ENCODE measurements at places on chromosomes 7 and 10.
A peak's percentile ranks its signal among the peaks of the same experiment; 100 is the strongest.

GRCh38 chr10:111556666-111557065, 479.8 kb downstream of the ADRA2A start:
- no peak for DNase-seq

GRCh38 chr7:134021836-134022235, 105.3 kb upstream of the LRGUK start:
- DNase-seq = no peak

- peak; percentile 80 for DNase-seq
Observed at GRCh38 chr7:8260871-8261694, 884 bp downstream of the ICA1 start.

GRCh38 chr7:134928554-134928953, 57.8 kb upstream of the AGBL3 start:
- no peak for DNase-seq

DNA sequence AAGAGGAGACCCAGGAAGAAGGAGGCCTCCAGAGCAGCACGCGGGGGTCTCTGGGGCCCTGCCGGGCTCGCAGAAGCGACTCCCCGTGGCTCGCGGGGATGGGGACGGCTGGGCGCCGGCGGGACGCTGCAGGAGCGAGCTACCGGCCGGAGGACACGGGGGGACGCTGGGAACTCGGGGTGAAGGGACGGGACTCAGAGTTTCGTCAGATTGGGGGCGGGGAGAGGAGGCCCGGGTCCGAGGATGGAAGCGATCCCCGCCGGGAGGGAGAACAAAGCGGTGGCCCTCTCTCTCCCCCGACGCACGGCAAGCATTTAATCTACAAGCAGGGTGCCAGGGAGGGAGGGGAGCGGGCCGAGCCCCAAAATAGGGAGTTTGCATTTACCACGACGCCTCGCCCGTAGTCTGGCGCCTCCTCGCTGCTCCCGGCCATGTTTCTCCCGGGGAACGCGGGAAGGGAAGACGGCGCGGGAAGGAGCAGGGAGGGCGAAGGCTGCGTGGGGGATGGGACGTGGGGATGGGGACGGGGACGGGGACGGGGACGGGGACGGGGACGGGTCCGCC, at the start of gene PRTFDC1:
Gene PRTFDC1, minus strand, starts transcription at position 464 of the 564 bp plus-strand sequence. Its CDS starts 31 bp downstream, at position 433.
- peak; percentile 33 for DNase-seq

DNA sequence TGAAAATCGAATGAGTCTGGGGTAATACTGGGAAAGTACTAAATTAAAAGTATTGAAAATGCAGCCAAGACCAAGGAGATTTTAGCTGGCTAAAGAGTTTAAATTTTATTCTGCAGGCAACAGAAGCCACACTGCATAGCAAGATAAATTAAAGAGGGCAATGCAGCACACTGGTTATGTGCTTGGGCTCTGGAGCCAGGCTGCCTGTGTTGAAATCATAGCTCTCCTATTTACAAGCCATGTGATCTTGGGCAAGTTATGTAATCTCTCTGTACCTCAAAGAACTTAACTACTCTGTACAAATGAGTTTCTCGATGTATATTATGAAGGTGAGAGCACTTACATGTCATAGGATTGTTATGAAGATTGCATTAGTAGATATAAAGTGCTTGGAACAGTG, 9.9 kb downstream of the SLC25A13 start:
- no peak for DNase-seq

GRCh38 chr10:124078028-124078427, 15.4 kb downstream of the CHST15 start:
- no peak for DNase-seq

DNA sequence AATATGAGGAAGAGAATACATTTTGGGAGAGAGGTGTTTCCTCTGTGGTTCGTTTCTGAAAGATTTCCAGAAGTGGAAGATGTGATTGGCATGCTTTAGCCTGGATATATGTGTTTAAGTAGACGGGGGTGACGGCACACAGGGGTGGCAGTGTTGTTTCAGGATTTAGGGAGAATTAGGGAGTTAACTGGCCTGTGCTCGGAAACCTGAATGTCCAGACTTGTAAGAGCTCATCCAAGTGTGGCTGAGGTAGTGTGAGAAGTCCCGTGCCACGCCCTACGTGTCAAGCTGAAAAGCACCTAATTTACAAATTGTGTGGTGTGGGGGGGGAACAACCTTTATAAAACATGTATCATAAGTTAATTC, 1.1 kb downstream of the RALA start:
- peak; percentile 36 for DNase-seq

DNA sequence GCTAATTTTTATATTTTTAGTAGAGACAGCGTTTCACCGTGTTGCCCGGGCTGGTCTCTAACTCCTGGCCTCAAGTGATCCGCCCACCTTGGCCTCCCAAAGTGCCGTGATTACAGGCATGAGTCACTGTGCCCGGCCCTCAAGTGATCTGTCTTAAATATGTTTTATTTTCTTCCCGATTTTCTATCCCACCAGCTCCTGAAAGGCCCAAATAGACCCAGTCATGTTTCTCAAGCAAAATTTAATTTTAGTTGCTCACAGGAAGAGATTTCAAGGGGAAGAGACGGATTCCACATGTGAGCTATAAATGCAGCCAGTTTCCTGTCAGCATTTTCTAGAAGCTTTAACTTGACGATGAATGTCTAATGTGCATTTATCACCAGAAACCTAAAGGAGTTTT, 12.0 kb downstream of the DENND10 start:
- DNase-seq = no peak

- no peak for DNase-seq
Observed at GRCh38 chr10:79038841-79039201, 29.9 kb upstream of the ZMIZ1 start.

- no peak for DNase-seq
Observed at GRCh38 chr7:25124465-25125136, 459 bp downstream of the CYCS start.

- no peak for DNase-seq
Observed at GRCh38 chr10:69375307-69376151, 41.2 kb downstream of the TACR2 start.

- DNase-seq = no peak
Observed at GRCh38 chr7:128065872-128066271, 34.6 kb upstream of the LRRC4 start.

DNA sequence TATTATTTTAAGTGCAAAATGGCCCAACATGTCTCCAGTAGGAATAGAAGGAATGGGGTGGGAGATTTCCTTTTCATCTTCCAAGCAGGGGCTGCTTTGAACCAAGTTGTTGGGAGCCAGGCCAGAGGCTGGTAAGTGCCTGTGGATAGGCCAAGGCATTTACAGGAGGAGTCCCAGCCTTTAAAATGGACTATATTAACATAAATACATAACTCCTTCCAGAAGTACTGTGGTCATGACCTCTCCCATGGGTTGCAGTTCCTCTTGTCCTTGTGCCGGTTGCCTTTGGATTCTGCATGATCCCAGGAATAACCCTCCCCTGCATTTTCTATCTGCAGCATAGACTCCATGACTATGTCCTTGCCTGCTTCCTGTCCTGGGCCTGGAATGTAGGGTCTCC, 95.8 kb downstream of the SEC23IP start:
- DNase-seq = no peak

GRCh38 chr7:23276376-23276775, 22.8 kb upstream of the MALSU1 start:
- DNase-seq = no peak

DNA sequence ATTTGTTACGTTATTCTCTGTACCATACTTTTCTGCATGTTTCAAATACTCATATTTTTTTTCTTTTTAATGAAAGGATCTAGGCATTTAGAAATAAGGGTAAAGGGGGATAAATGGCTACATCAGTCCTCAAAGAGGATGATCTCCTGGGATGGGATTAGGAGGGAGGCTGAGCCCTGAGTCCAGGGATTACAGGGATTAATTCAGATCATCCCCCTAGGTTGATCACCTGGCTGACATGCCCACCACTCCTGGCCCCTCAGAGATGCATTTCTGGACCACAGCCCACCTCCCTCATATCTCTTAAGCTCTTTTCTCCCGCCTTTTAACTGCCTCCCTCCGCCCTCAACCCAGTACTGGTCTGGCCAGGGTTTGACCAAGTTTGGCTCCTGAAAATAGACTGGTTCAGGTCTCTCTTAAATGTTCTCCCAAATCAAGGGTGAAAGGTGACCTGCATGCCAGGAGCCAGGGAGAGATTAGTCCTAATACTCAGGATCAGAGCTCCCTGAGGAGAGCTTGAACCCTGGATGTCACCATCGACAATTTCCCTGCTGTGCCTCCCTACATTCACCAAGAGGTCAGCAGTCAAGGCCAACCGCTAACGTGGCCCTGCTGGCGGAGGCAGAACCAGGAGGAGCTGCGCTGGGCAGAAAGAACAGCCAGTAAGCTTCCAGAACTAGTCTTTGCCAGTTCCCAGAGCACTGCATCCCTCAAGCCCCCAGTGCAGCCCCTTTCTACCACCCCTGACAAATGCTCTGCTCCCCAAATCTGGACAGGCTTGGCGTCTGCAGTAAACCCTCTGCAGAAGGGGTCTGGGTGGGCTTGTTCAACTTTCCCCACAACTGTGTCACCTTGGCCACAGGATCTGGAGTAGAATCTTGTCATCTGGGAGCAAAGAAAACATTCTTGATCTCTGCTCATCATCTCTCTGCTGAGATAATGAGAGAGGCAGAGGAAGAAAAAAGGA, 3.0 kb upstream of the CCDC136 start:
- DNase-seq = no peak

GRCh38 chr7:93298671-93299070, 66.5 kb downstream of the VPS50 start:
- no peak for DNase-seq

DNA sequence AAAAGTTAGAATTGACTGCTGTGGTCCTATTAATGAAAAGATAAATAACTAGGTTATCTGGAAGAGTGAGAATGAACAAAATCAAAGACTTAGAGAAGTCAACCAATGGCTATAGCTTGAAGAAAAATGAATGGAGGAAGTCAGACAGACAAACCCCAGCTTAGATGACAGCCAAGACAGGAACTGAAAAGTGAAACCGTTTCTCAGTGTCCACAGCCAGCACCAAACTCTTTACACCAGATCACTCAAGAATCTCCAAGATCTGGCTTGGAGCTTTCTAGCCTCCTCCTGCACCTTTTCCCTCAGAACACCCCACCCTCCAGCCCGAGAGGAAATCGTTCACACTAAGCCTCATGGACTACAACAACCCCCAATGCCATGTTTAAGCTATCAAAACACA, 167.0 kb downstream of the SFMBT2 start:
- DNase-seq = no peak

DNA sequence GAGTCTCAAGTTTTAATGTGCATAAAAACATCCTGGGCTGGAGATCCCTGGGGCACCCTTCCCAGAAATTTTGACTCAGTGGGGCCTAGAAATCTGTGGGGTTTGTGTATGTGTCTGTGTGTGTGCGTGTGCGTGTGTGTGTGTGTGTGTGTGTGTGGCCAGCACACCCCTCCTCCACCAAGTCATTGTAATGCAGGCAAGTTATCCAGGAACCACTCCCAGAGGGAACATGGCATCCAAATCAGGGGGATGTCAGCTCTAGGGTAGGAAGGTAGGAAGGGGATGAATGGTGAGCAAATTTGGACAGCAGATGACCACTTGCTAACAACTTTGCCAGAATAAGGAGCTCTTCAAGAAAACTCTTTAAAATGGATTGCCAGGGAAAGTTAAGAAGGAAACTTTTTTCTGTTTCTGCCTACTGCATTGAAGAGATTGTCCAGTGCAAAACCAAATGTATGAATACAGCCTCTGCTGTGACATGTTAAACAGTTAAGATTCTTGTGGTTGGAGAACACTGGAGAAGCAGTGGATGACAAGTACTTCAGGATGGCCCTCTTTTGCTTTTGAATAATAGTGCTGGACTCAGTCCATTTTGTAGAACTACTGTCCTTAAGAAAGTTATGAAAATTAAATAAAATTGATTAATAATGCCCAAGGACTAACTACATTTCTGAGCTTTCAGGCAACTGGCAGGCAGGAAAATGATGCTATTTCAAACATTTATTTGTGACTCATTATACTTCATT, 12.3 kb downstream of the STAMBPL1 start:
- no peak for DNase-seq

DNA sequence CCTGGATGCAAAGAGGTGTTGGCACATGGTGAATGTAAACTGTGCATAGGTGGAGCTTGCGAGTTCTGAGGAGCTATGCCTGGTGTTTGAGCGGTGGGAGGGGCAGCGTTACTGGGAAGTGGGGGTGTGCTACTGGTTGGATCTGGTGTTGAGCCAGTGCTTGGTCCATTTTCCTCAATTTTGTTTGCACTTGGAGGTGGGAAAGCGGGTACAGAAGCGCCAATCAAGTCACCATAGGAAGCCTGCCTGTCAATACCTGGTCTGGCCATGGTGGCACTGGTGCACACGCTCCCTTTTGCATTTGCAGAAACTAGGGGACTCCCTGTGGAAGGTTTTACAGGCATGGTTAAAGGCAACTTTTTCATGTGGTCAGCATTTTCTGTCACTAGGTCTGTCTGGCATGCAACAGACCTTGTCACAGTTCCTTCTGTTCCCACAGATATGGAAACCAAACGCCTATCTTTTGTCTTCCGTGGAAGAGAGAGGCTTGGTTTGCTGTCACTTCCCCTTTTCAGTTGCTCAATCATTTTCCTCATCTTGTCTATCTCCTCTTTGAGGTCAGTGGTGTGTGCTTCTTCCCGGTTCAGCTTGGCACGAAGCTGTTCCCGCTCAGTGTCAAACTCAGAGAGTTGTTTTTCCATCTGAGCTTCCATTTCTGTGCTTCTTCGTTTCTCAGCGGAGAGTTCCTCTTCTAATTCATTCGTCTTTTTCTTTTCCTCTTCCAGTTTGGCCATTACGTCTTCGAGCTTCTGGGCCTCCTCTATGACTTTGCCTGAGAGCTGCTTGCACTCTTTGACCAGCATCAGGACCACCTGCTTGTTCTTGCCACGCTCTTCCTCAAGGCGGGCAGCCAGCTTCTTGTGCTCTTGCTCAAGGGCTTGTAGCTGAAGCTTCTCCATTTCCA, 81.1 kb downstream of the CTTNBP2 start:
- DNase-seq = no peak

GRCh38 chr7:117639966-117640365, 160.1 kb downstream of the CFTR start:
- DNase-seq = no peak

DNA sequence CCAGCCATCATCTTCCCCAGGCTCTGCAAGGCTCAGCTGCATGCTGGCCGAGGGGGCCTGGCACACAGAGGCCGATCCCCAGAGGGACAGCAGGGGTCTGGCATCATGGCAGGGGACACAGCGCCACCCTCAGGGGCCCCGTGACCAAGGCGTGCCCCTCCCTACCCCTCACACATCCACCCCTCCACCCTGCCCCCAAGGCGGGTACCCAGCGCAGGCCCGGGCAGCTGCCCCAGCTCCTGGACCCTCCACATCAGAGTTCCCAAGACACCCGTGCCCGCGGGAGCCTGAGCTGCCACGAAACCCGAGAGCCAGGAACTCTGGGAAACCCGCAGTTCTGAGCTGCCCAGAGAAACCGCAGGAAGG, 46.5 kb upstream of the TNRC18 start:
- DNase-seq = no peak

DNA sequence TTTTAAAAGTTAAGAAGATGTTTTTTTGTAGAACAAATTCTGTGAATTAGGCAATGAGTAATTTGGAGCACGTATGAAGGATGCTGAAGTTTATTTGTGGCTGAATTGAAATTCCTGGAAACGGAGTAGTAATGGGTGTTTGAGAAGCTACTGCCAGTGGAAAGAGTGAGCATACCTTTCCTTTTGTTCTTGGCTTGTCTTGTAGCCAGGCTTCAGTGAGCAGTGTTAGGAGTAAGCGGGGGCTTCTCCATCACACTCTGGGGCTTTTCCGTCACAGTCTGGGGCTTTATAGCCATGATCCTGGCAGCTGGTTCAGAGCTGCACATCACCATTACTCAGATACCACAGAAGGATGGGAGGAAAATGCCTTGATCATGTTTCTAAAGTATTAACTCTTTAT, 32.3 kb downstream of the GARS1 start:
- no peak for DNase-seq
